ENCODE measurements at places on chromosomes 16 and 17.

DNA sequence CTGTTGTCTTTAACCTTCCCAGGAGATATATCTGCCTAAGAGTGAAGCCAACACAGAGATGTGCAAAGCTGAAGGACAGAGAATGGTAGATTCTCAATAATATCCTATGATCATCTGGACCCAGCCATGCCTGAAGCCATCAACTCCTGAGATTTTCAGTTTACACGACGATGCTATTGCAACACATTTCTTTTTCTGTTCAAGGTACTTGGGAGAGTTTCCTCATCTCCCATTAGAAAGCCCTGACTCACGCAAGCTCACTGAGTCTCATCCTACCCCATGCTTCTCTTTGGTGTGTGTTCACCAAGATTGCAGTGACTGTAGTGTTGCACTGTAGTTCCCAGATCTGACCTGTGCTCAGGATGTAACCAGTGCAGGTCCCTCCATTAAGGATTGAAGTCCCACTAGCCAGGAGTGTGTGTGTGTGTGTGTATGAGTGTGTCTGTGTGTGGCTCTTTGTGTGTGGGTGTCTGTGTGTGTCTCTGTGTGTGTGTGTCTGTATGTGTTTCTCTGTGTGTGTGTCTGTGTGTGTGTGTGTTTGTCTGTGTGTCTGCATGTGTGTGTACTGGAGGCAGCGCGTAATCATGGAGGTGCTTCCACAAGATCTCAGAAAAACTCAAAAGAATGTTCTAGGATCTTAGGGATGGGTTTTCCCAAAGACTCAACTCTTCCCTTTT lies 15.5 kb downstream of the CES1 start:
- no peak for DNase-seq

- DNase-seq: no peak
Measured at GRCh38 chr17:73043686-73044581, 48.6 kb downstream of the SLC39A11 start.

DNA sequence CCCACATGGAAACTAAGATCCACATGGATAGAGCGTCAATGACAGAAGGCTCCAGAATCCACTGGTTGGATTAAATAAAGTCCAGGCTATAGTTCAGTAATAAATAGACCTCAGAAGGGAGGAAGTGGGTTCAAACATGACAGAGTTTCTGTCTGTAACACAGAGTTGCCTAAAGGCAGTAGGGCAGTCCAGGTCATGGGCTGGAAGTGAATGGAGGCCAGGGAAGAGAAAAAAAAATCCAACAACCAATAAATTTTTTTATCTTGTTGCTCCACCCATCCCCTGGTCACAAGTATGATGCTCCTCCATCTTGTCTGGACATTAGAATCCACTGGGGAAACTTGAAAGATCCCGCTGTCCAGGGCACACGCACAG lies 92.4 kb downstream of the RGS9 start:
- DNase-seq: no peak

DNA sequence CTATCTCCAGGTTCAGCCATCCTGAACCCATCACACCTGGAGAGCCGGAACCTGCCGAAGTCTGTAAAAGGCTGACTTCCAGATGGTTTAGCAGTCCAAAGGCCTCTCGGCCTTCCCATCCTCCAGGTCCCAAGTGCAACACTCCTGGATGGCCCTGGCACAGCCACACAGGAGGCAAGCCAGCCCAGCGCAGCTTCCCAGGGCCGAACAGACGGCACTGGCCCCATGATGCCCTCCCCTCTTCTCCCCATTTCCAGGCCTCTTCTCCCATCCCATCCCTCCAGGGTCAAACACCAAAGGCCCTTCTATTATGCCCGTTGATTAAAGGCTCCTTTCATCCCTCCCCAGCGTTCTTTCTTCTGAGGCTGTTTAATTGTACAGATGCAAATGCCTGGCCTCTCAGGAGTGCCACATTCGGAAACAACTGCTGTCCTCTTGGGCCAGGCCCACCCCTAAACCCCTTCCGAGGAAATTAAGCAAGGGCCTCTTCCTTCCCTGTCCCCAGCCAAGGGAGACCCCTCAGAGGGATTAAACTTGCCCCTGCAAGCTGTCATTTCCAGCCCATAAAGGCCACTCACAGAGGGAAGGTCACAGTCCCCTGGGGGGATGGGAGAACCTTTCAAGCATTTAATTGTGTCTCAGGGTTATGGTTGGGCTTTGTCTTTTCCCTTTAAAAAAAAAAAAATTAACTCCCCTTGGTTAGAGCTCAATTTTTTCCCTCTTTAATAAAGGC lies 30.8 kb downstream of the AXIN2 start:
- DNase-seq: no peak

DNA sequence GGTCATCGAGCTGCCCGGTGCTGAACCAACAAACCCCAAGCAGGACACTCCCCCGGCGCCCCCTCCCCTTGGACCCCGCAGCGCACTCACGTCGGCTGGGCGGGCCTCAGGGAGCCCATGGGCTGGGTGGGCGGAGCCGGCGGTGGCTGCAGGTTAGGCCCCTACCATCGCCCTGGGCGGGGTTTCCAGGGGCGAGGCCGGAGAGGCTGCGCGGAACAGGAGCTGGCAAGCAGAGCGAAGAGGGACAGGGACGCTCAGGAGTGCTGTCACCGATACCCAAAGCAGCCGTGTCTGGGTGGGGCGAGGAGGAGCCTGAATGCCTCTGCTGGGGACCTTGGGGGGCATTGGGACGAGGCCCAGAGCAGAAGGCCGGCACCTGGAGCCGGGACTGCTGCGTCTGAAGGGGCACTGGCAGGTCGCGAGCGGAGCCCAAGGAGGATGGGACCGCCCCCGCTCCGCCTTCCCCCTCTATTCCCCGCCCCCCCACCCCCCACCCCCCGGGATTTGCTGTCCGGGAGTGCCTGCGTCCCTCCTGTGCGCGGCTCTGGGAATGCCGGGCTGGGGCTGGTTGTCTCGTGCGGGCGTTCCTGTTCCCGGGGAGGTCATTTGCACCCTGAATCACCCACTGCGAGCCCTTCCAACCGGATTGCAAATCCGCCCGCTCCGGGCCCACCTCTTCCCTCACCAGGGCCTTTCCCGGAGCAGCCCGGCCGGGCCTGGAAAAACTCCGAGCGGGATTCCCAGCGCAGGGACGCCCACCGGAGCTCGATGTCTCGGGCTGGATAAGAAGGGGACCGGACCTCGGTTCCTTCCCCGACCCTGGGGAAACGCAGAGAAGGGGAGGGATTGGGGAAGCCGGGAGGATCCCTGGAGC lies 902 bp downstream of the ARHGAP27 start:
- DNase-seq: no peak

DNA sequence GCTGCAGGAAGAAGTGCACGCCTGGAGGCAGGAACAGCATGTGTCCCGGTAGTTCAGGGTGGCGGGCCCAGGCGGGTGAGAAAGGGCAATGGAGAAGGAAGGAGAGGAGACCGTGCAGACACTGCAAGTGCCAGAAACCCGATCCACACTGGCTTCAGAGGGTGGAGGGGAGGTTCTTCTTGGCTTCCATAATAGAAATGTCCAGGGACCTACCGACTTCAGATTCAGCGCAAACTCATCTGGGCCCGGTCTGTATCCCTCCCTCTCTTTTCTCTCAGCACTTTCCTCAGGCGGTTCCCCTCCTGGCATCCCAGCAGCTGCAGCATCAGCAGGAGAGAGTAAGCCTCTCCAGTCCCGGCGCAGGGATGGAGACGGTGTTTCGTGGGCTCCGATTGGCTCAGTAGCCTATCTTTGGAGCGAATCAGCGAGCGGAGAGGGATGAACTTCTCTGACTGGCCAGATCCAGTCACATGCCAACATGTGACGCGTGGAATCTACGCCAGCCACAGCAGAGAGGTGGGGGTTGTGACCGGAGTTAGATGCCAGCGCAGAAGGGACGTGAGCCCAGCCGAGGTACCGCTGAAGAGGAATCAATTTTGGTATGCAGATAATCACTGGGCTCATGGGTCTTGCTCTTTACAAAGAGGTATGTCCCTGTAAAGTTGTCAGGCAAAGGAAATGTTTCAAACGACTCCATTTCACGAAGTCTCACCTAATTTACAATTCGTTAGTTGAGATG lies 1.9 kb upstream of the PRPSAP2 start:
- peak; percentile 72 for DNase-seq

- DNase-seq: no peak
Measured at GRCh38 chr17:49292901-49293300, 62.3 kb upstream of the PHOSPHO1 start.

- no peak for DNase-seq
Measured at GRCh38 chr16:31016018-31016417, 5.6 kb upstream of the STX1B start.

DNA sequence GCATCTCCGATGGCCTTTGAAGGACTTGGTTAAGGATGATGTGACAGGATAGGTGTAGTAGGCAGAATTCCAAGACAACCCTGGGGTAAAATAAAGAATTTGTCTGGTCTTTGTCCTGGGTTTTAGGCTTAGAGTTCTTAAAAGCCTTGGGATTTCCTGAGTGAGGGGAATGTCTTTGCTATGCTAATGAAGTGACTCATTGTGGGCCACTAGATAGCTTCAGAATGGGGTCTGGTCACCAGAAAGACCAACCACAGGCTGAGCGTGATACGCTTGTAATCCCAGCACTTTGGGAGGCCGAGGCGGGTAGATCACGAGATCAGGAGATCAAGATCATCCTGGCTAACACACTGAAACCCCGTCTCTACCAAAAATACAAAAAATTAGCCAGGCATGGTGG lies 182.8 kb upstream of the TOX3 start:
- DNase-seq: no peak

All from esophagus squamous epithelium (tissue), 5 donors.